ENCODE measurements at places on chromosomes 2 and 18.

- no peak for DNase-seq
Measured at GRCh38 chr2:67234440-67234839, 162.7 kb upstream of the ETAA1 start.

DNA sequence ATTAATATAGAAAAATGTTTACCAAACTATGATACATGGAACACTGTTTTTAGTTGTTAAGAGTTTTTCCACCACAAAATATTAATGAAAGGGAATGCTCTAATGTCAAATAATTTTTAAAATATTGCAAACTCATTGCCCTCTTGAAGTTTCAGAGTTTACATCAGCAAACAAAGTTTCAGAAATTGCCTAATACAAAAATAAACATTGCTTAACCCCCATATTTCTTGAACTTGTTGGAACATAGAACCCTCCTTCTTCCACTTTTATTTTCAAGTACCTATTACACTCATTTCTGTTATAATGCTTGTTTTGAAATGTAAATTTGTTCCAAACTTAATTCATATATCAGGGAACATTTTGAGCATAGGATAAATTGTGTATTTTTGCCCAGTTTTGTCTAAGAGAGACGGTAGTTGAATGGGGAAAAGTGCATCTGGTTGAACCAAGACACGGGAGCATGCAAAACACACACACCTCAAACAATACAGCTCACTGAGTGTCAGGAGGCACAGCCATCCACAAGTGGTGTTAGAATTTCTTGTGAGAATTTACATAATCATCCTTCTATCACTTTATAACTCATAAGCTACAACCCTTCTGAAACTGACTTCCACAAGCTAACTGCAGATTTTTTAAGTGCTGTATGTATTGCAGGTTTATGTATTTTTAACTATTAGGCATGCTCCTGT lies 5.3 kb upstream of the MC4R start:
- DNase-seq: no peak

- DNase-seq: no peak
Measured at GRCh38 chr2:71556692-71557250, 103.4 kb downstream of the DYSF start.

GRCh38 chr2:205769879-205770278 lies 87.6 kb downstream of the NRP2 start:
- DNase-seq: no peak

GRCh38 chr2:147872967-147873366 lies 28.1 kb downstream of the ACVR2A start:
- DNase-seq: no peak

DNA sequence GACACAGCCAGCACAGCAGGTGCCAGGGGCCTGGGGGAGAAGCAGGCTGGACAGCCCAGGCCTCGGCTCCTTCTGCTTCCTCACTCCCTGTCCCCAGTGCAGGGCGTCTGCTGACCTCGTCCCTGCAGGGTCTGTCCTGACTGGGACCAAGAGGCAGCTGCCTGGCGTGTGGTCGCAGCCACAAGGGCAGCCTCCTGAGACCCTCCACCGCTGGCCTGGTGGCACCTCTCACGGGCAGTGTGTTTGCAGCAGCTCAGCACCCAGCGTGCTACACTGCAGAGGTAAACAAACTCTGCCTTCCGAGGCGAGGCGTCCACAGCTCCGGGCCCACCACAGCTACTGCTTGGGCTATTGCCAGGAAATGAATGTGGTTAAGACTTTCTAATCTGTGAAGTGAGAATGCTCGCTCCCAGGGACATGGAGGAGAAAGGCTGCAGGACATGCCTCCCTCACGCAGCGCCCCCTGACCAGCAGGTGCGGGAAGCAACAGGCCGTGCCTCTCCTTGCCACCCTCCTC lies 46.1 kb upstream of the HPCAL1 start:
- DNase-seq: no peak

GRCh38 chr2:47357483-47357882 lies 45.5 kb upstream of the MSH2 start:
- no peak for DNase-seq

DNA sequence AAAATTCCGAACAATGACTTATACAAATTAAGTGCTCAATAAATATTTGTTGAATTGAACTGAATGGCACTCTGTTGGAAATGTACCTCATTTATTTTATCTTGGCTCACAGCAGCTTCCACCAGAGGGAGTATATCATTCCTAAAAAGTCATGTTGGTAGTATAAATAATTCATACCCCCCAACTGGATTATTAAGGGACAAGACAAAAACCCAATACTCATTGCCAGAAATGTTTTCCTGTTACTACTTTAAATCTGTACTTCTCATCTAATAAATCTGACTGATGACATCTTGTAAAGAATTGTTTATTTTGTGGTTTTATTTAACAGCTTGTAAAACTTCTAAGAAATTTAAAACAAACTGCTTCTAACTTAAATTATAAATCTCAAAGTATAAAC lies 163.9 kb downstream of the CDH2 start:
- no peak for DNase-seq

DNA sequence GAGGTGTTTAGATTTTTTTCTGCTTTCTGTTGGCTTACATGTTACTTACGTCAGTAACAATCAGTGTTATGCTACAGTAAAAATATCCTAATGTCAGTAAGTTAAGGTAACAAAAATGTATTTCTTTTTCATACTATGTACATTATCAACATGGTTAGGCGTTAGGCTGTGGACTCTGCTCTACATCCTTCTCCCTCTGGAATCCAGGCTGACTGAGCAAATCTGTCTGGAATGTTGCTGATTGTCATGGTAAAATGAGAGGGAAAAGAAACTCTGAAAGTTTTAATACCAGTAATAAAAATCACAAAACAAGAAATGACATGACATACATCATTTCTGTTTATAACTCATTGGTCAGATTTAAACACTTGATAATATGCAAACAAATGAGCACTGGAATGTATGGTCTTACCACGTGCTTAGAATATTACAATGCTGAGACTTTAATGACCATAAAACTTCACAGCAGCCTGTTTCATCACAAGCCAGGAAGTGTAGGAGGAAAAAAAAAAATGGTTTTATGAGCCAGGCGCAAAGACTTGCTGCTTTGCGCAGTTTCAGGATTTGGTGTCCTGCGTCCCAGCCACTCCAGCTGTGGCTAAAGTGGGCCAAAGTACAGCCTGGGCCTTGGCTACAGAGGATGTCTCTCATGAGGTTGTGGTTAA lies 252.4 kb downstream of the FSIP2 start:
- no peak for DNase-seq

DNA sequence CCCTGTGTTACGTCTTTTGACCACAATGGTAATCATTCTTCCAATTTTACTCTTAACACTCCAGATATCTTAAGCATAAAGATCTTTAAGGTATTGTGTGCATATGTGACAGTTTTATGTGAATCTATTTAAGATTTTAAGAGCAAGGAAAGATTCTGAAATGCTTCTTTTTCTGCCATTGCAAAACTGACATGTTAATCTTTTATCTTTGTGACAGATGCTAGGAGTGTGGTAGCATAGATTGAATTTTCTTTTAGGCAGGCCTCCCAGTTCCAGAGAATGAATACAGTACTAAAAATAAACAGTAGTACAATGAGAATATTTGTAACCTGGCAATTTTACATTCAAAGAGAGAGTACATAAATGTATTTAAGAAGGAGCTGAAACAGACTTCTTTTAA lies 232.5 kb upstream of the ZSWIM2 start:
- DNase-seq: no peak

DNA sequence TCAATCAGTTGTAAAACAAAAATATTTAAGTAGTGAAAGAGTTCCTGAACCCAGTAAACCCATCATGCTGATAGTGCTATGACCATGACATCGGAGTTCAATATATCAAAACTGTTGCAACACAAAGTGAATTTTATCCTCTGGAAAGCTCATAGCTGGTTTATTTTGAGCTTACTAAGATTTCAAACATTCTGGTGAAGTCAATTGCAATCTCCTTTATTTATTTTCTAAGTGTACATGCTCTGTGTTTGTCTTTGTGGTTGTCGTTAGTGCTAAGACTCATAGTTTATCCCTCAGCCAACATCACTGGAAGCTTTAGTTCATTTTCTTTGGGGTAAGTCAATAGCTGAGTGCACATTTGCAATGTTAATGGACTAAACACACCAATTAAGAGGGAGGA lies 91.9 kb downstream of the QPCT start:
- no peak for DNase-seq

DNA sequence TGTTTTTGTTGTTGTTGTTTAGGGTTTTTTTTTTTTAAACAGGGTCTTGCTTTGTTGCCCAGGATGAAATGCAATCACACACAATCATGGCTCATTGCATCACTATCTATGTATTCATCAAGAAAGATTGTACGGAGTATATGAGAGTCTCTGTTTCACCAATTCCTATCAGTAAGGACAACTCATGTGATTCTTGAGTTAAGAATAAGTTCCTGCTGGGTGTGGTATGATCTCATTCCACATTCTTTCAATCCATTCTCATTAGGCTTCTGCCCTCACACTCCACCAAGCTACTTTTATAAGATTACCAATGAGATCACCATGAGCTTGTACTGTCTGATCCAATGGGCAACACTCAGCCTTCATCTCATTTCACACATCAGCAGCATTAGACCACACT lies 9.1 kb upstream of the AP1S3 start:
- no peak for DNase-seq

DNA sequence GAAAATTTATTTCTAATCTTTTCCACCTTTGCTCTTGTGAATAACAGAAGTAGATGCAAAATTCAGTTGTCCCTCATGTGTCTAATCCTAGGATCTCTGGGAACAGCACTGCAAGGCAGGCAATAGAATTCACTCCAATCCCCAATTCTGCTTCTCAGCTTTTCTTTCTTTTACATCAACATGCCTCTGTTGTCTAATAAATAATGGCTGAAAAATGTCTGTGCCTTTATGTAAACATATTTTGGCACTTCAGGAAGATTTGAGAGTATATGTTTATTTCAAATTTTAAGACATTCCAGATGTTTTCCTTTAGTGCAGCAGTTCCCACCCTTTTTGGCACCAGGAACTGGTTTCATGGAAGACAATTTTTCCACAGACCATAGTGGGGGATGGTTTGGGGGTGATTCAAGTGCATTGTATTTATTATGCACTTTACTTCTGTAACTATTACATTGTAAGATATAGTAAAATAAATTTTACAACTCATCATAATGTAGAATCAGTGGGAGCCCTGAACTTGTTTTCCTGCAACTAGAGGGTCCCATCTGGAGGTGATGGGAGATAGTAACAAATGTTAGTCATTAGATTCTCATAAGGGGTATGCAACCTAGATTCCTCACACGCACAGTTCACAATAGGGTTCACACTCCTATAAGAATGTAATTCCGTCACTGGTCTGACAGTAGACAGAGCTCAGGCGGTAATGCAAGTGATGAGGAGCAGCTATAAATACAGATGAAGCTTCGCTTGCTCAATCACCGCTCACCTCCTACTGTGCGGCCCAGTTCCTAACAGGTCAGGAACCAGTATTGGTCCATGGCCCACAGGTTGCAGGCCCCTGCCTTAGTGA lies 590.3 kb upstream of the CNTNAP5 start:
- DNase-seq: no peak

DNA sequence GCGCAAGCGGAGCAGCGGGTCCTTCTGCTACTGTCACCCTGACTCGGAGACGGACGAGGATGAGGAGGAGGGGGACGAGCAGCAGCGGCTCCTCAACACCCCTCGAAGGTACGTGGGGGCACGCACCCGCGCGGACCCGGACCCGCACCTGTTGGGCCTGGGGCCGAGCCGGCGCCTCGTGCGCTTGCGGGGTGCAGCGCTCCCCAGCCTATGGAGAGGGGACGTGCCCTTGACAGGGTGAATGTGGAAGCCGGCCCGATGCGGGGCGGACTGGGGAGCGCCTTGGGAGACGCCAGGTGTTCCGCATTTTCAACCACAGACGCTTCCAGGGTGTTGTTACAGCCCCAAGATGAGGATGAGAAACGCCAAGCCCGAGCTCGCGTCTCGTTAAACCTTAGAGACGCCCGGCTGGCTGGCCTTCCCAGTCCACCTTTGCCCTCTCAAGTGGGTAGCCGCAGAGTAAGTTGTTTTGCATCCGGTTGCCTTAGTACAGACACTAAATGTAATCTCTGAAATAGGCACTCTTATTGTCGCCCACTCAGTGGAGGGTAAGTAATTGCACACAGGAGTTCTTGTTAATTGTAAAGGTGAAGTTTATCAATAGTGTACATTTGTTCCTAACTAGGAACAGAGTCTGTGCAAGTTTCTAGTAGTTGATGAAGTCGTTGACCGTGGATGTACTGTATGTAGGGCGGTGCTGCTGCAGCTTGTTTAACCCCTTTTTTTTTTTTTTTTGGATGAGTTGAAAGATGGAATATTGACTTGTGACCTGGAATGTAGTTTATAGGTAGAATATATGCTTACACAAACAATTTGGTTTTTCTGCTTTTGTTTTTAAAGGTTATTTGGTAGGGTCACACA lies 815 bp downstream of the GMCL1 start:
- peak; percentile 50 for DNase-seq

DNA sequence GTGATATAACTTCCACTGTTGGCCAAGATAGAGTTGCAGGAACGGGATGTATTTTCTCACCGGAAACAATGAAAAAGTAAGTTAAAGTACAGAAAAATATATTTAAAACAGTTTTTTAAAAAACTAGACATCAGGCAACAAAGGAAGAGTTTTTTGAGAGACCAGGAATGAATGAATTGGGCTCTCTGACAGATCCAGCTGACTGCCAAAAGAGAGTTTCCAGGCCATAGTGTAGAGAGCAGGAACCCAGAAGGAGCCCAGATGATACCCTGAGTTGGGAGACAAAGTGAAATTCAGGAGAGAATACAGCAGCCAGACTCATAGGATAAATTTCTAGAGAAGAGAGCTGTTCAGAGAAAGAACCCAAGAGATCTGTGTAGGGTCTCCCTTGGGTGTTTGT lies 362.6 kb upstream of the SMIM21 start:
- DNase-seq: no peak

GRCh38 chr2:228245601-228246000 lies 64.1 kb upstream of the SPHKAP start:
- DNase-seq: no peak

DNA sequence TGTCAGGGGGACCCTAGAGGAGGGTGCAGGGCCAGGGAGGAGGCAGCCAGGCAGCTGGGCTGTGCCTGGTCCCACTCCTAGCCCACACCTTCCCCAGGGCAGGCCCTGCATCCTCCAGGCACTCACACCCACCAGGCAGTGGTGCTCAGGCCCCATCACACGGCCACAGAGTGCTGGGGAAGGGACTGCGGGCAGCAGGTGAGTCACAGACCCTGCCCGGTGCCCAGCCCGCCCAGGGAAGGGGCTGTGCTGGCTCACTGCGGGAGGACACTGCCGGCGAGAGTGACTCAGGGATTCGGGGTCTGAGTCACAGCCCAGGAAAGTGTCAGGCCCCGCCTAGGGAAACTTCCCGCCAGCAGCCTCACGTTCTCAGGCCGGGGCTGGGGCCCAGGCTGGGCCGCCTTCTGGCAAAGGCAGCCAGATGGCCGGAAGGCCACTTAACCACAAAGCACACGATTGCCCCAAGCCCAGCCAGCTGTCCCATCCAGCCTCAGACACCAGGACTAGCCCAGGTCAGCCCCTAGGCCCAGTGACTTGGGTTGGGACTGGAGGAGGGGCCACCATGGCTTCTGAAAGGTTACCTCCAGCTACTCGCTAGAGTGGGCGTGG lies 42.2 kb downstream of the BIN1 start:
- DNase-seq: peak; percentile 93

- no peak for DNase-seq
Measured at GRCh38 chr2:100267751-100268150, 54.5 kb downstream of the LONRF2 start.

All from ureter (tissue), 1 donor.